ENCODE measurements at places on chromosomes 2 and 18. TPM values are rescaled to one million over a fixed set of nuclear protein-coding genes. Genes with fewer than 3 reads are reported as not detected.
A peak's percentile ranks its signal among the peaks of the same experiment; 100 is the strongest.

Gene CCDC74A
- total RNA-seq = 2.9 TPM

Gene DSEL
- total RNA-seq = 0.45 TPM

Gene LAMA1
- total RNA-seq = 2.7 TPM

Gene ADNP2
- 11.5 TPM for total RNA-seq

Gene HOXD9
- total RNA-seq = 3.4 TPM

Gene PAX3
- not detected for total RNA-seq

GRCh38 chr18:69935319-69936190 is 12.1 kb downstream of the CD226 start:
- no peak overlapping the region for H3K4me3 ChIP-seq
- no peak for DNase-seq
- H3K27me3 ChIP-seq = no peaks in the 10 kb centered on the region
- no peaks in the 10 kb centered on the region for H3K36me3 ChIP-seq
- no peak overlapping the region for H3K27ac ChIP-seq

- no peaks in the 10 kb centered on the region for H3K4me1 ChIP-seq
- H3K36me3 ChIP-seq = no peaks in the 10 kb centered on the region
- H3K27ac ChIP-seq = no peak overlapping the region
- DNase-seq = no peak
- no peak overlapping the region for H3K4me3 ChIP-seq
- no peaks in the 10 kb centered on the region for H3K27me3 ChIP-seq
These were observed 310.2 kb upstream of the FIGN start for GRCh38 chr2:164046040-164046439.

- H3K36me3 ChIP-seq = no peaks in the 10 kb centered on the region
- peaks cover 8% of the 10 kb centered on the region for H3K4me1 ChIP-seq
These were observed 100.0 kb downstream of the COLEC12 start for GRCh38 chr18:400456-400855.

GRCh38 chr2:241721852-241722251 is 12.6 kb upstream of the D2HGDH start:
- no peak overlapping the region for H3K4me3 ChIP-seq
- no peak overlapping the region for H3K27ac ChIP-seq
- no peak for DNase-seq
- H3K36me3 ChIP-seq = peaks cover 97% of the 10 kb centered on the region

DNA sequence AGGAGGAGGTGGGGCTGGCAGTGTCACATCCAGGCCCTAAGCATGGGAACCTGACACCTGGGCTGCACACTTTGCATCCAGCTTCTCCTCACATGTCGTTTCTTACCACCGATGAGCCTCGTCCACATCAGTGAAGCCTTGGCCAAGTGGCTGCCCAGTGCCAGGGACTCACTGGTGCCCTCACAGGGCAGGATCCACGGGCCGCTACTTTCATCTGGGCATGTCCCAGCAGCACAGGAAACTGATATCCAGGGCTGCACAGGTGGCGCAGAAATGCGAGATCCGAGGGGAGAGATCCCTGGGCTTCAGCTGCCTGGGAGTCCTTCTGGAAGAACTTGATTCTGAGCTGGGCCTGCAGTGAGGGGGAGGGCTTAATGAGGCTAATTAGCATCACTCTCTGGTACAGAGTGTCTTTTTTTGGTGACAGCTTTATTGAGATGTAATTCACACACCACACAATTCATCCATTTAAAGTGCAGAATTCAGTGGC is 291.6 kb upstream of the HDAC4 start:
- H3K4me3 ChIP-seq = no peak overlapping the region
- no peaks in the 10 kb centered on the region for H3K36me3 ChIP-seq
- DNase-seq = no peak

- H3K36me3 ChIP-seq = no peaks in the 10 kb centered on the region
- H3K27me3 ChIP-seq = no peaks in the 10 kb centered on the region
- H3K4me1 ChIP-seq = peaks cover 8% of the 10 kb centered on the region
- DNase-seq = no peak
- H3K27ac ChIP-seq = no peak overlapping the region
- H3K4me3 ChIP-seq = no peak overlapping the region
These were observed 61.0 kb upstream of the TGIF1 start for GRCh38 chr18:3388980-3389379.

DNA sequence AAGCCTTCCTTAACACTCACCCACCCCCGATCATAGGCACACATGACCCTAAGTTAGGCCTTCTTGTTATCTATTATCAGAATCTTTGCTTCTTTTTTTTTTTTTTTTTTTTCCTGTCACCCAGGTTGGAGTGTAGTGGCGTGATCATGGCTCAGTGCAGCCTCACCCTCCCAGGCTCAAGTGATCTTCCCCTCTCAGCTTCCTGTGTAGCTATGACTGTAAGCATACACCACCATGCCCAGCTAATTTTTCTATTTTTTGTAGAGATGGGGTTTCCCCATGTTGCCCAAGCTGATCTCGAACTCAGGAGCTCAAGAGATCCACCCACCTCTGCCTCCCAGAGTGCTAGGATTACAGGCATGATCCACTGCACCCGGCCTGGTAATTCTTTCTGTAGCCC is 328.7 kb downstream of the NR4A2 start:
- H3K27me3 ChIP-seq = no peaks in the 10 kb centered on the region
- no peaks in the 10 kb centered on the region for H3K4me1 ChIP-seq
- H3K27ac ChIP-seq = no peak overlapping the region

DNA sequence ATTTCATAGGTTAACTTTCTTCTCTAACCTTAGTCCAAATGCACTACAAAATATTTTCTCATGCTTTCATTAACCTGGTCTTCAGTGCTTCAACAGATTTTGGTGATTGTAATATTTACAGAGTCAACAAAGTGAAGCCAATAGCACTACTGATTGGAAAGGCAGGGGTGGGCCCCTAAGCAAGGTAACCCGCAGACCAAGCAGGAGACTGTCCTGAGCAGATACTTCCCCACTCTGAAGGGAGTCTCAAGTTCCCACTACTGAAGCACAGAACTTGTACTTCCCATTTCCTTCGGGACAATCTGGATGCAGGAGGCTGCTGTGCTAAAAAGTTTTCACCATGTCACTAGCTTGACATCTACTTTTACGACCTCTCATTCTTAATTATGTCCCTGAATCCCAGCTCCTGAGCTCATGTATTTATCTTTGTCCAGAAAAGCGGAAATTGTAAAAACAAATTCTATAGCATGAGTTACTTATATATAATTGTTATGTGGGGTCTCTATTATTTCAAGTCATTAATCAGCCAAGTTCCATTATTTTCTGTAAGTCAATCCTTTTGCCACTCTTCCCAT is 311.6 kb upstream of the REV1 start:
- no peaks in the 10 kb centered on the region for H3K36me3 ChIP-seq
- H3K27ac ChIP-seq = no peak overlapping the region
- no peak for DNase-seq

GRCh38 chr2:53767405-53768241 is at the start of gene CHAC2:
TSS of gene CHAC2 (plus strand) at chr2:53767804. CDS start at chr2:53767887, 83 bp downstream.
- H3K4me1 ChIP-seq = peaks cover 8% of the 10 kb centered on the region
- no peaks in the 10 kb centered on the region for H3K27me3 ChIP-seq
- H3K4me3 ChIP-seq = peak within 1 kb of the TSS; percentile 77
- DNase-seq = peak; percentile 13
- H3K27ac ChIP-seq = peak within 1 kb of the TSS; percentile 77

DNA sequence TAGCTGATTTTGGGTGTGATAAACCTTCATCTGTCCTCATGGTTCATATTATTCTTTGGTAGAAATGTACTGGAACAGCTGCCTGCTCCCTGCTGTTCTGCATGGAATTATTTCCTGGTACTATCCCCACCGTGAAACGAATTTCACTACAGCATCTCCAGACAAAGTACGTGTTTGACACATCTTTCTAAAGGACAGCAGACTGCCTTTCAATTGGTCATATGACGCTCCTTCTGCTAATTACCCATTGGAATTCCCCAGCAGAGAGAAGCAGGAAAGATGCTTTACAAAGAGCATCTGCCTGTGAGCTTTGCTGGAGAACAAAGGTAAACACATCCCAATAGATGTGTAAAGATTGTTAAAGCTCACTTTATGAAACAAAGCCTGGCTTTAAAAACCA is 4.4 kb upstream of the RFX8 start:
- no peaks in the 10 kb centered on the region for H3K36me3 ChIP-seq
- no peak for DNase-seq
- H3K4me1 ChIP-seq = no peaks in the 10 kb centered on the region
- no peaks in the 10 kb centered on the region for H3K27me3 ChIP-seq

- no peak for DNase-seq
- no peak overlapping the region for H3K4me3 ChIP-seq
- peaks cover 5% of the 10 kb centered on the region for H3K4me1 ChIP-seq
- no peaks in the 10 kb centered on the region for H3K36me3 ChIP-seq
These were observed 359.8 kb upstream of the SALL3 start for GRCh38 chr18:78619854-78620253.

GRCh38 chr2:174020926-174021662 is 55.9 kb upstream of the SP3 start:
- H3K27ac ChIP-seq = no peak overlapping the region
- no peak overlapping the region for H3K4me3 ChIP-seq
- H3K27me3 ChIP-seq = no peaks in the 10 kb centered on the region
- no peak for DNase-seq

- no peak for DNase-seq
- no peaks in the 10 kb centered on the region for H3K27me3 ChIP-seq
- H3K4me1 ChIP-seq = no peaks in the 10 kb centered on the region
- no peaks in the 10 kb centered on the region for H3K36me3 ChIP-seq
- H3K27ac ChIP-seq = no peak overlapping the region
- no peak overlapping the region for H3K4me3 ChIP-seq
These were observed 97.2 kb upstream of the DPP10 start for GRCh38 chr2:114345246-114345645.

DNA sequence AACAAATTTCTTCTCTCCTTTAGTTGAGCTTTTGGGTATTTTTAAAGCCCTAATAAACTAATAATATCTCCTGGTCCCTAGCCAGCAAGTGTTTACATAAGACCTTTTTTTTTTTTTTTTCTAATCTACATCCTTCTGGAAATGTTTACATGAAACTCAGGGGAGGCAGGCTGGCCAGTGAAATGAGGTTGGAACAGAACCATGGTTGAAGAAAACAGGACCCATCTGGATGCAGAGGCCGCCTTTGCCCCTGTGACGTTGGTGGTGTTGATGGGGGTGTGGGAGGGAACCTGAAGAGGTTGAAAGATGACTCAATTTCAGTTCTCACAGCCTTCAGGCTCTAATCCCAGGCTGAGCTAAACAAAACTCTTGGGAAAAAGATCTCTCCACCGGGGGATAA is 118.5 kb downstream of the NRP2 start:
- peaks cover 9% of the 10 kb centered on the region for H3K4me1 ChIP-seq
- no peak overlapping the region for H3K27ac ChIP-seq
- DNase-seq = no peak
- no peaks in the 10 kb centered on the region for H3K27me3 ChIP-seq
- H3K4me3 ChIP-seq = no peak overlapping the region

DNA sequence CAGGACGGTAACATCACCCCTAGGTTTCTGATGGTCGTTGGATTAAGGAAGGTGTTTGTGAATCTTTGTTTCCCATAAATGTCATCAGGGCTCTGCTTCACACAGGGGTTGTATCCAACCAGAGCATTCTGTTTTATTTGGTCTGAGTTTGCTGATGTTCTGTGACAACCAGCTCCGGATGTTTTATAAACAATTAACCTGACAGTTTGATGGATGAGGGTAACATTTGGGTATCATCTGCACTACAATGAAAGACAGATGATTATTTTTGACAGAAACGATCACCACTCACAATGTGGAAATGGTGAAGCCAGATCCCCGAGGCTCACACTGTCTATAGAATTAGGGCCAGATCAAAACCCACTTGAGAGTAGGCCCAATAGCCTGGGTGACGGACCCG is 107.1 kb downstream of the CDC42EP3 start:
- H3K36me3 ChIP-seq = no peaks in the 10 kb centered on the region
- H3K27ac ChIP-seq = peak overlapping the region; percentile 40
- DNase-seq = no peak

- no peaks in the 10 kb centered on the region for H3K36me3 ChIP-seq
- no peak for DNase-seq
- H3K27me3 ChIP-seq = no peaks in the 10 kb centered on the region
- H3K4me1 ChIP-seq = no peaks in the 10 kb centered on the region
These were observed 1101.4 kb downstream of the CBLN2 start for GRCh38 chr18:71442731-71443141.

GRCh38 chr2:191488135-191488534 is 189.8 kb upstream of the NABP1 start:
- no peaks in the 10 kb centered on the region for H3K36me3 ChIP-seq
- H3K27ac ChIP-seq = peak overlapping the region; percentile 73
- no peaks in the 10 kb centered on the region for H3K27me3 ChIP-seq
- H3K4me3 ChIP-seq = no peak overlapping the region
- DNase-seq = no peak
- no peaks in the 10 kb centered on the region for H3K4me1 ChIP-seq

- H3K27ac ChIP-seq = peak overlapping the region; percentile 91
- H3K4me1 ChIP-seq = peaks cover 24% of the 10 kb centered on the region
- H3K27me3 ChIP-seq = no peaks in the 10 kb centered on the region
These were observed 49.4 kb downstream of the IMPA2 start for GRCh38 chr18:12030670-12031069.

- H3K27me3 ChIP-seq = no peaks in the 10 kb centered on the region
- no peak overlapping the region for H3K4me3 ChIP-seq
- no peak for DNase-seq
- H3K27ac ChIP-seq = no peak overlapping the region
- no peaks in the 10 kb centered on the region for H3K4me1 ChIP-seq
These were observed 1200.6 kb upstream of the PIK3C3 start for GRCh38 chr18:40754477-40754876.

- H3K4me3 ChIP-seq = no peak overlapping the region
- DNase-seq = no peak
- peaks cover 21% of the 10 kb centered on the region for H3K4me1 ChIP-seq
- H3K27ac ChIP-seq = peak overlapping the region; percentile 39
- no peaks in the 10 kb centered on the region for H3K36me3 ChIP-seq
- no peaks in the 10 kb centered on the region for H3K27me3 ChIP-seq
These were observed 161.8 kb downstream of the DYSF start for GRCh38 chr2:71614976-71615766.

DNA sequence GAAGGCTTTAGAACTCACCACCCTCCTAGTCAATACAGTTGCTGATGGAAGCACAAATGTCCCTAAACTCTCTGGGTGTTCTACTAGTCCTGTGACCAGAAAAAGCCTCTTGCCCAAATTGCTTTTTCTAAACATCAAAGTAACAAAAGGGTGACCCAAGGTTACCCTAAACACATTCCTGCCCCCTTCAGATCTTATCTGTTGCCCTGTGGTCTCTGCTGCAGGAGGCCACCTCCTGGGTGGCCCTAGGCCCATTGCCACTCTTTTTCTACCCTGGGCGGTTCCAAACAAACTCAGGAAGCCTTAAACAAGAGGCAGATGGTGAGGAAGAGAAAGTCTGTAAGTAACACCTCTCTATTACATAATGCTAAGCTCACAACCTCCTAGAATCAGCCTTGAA is 3.3 kb downstream of the RNF152 start:
- H3K27me3 ChIP-seq = no peaks in the 10 kb centered on the region
- H3K36me3 ChIP-seq = peaks cover 44% of the 10 kb centered on the region
- peak overlapping the region; percentile 17 for H3K27ac ChIP-seq
- peaks cover 7% of the 10 kb centered on the region for H3K4me1 ChIP-seq
- no peak overlapping the region for H3K4me3 ChIP-seq

Measured in esophagus squamous epithelium (tissue), 5 donors.